Activated CD8-positive, alpha-beta T cell treated with anti-CD3 and anti-CD28 coated beads, Interleukin-2, amount 10 ng/mL, durations not matched to agents 7 days and 5 days (primary cell): ENCODE measurements at places on chromosomes 1 and 21. TPM values are rescaled to one million over a fixed set of nuclear protein-coding genes. Genes with fewer than 3 reads are reported as not detected.
A peak's percentile ranks its signal among the peaks of the same experiment; 100 is the strongest.

DNA sequence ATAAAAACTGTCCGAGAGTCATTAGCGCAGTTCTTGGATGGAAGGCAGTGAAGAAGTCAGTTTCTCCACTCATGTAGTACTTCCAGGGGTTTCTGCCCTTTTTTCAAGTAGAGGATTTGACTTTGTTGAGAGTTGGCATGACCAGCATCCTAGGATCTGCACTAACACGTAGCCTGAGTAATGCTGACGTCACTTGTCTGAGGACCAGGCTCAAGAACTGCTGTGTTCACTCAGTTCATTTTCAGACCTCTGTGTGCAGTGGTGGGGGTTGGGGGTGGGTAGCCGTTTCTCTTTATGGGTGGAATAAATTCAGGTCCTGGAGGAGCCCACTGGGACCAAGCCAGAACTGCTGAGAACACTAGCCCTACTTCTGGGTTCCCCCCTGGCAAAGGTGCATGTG, 53.3 kb downstream of the MRPS6 start:
- no peak for DNase-seq

GRCh38 chr1:26064553-26064952, 2.9 kb downstream of the TRIM63 start:
- DNase-seq: no peak

GRCh38 chr1:209616366-209617046, 33.0 kb downstream of the CAMK1G start:
- no peak for DNase-seq

- DNase-seq: peak; percentile 50
Observed at GRCh38 chr1:94335950-94336349, 82.2 kb upstream of the ABCD3 start.

DNA sequence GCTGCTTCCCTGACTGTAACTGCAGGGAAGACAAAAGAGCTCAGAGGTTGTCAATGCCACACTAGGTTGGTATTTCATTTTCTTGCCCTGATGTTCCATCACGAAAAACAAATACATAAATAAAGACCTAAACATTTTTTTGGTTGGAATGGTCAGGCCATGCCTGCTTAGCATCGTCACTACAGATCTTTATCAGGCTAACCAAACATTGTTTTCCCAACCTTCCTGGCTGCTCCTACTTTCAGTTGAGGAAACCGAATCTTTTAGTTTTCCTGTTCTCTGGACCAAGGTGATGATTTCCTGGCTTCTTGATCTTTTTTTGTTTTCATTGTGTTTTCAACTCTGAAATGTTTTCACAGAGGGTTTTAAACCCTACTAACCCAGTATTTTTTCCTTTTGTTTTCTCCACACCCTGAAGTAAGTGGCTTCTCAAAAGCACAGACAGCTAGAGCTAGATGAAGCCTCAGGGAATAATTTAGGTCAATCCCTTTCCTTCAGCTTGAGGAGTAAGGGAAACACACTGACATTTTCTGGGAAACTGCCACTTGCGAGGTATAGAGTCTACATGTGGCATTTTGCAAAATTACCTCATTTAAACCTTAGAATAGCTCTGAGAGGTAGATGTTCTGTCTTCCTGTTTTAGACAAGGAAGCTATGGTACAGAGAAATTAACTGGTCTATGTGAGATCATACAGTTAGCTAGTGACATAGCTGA, 67.2 kb upstream of the CNN3 start:
- DNase-seq: no peak

The DENND2C gene
- total RNA-seq: 0.40 TPM

The PEX19 gene
- 42.7 TPM for total RNA-seq

The PSMD4 gene
- 210 TPM for total RNA-seq

The GBP6 gene
- 0.10 TPM for total RNA-seq

The SRSF11 gene
- total RNA-seq: 165 TPM

The KRTAP19-6 gene
- total RNA-seq: not detected

The TENT5C gene
- 20.7 TPM for total RNA-seq
